Putamen (tissue), 1 donor: ENCODE measurements at places on chromosomes 7 and 10.

DNA sequence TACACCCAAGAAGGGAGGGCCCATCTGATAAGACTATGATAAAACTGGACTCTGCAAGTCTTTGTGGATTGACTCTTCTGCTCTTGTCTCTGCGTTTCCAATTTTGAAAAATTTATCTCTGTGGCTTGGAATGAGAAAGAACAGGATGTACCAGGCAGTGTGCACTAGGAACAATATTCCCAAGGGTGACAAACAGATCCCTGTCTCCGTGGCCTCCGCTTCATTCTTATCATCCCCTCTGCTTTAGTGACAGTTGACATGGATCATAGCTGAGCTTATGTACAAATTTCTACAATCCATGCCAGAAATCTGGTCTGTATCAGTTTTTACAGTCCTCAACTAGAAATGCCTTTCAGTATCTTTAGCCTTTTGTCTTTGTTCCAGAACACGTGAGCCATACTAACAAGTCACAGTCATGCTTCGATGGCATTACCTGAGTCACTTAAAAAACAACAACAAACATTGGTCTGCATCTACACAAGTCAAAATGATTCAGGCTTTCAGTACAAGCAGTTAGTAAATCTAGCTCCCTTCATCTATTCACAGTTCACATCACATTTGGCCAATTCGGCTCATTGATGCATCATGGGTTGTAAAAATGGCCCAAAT lies 393.6 kb upstream of the CELF2 start:
- DNase-seq: no peak

DNA sequence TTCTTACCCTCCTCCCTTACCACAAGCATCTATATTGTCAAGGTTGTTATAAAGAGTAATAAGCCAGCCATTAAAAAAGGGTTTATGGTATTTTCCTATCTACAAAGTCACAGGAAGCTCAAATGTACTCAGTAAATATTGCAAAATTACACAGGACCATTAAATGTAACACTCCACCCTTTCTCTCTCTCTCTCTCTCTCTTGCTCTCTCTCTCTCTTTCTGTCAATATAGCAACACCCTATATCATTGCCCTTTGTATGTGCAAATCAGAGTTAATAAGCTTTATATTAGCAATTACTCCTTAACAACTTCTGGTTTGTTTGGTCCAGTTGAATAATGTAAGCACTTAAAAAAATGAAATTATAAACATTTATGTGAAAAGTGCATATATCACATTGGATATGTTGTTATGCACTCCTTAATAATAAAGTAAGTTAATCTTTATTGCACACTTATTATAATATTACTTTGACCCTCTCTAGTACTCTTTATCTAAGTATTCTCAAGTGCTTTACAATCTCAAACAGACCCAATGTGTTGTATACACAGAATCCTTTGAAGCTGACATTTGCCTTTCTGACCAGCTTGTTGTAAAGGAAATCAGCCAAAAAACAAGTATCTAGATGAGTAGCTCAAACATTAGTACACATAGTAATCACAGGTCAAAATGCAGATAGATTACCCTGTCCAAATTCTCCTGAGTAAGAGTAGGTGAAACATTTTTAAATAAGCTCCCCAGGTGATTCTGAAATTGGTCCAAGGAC lies 93.2 kb downstream of the CFTR start:
- no peak for DNase-seq

DNA sequence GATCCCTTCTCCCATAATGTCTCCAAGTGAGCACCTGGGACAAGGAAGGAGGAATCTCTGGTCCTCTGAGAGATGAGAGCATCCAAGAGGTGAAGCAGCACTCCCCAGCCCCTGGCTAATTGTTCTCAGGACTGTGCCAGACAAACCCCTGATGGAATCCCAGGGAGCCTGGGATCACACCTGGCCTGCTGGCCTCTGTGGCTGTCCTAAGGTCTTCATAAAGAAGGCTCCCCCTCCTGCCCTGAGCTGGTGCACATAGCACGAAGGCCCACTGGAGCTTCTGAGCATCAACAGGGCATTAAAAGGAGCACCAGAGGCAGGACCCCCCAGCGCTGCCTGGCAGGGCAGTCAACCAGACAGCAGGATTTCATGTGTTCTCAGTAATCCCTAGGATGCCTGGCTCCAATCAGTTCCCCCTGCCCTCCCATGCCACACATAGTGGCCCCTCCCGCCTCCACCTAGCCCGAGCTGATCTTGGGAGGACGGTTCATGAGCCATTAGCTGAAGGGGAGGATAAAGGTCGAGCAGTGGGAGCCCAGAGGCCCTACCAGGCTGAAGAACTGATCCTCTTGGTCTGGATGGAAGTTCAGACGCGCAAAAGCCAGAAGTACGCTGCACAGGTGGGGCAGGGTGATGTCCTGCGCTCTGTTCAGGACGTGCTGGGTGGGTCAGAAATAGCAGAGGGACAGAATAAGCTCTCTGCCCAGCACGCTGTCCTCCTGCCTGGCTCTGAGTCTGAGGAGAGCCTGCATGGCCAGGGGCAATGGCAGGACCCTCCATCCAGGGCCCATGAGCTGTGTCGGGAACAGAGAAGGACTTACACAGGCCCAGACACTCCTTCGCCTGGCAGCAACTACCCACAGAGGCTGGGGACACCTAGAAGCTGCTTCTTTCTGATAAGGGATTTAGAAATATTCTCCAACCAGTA lies 8.4 kb downstream of the TBRG4 start:
- DNase-seq: no peak

- DNase-seq: no peak
Measured at GRCh38 chr7:130598056-130598455, 70.5 kb downstream of the COPG2 start.

GRCh38 chr10:51718804-51719291 lies 19.5 kb upstream of the CSTF2T start:
- no peak for DNase-seq

DNA sequence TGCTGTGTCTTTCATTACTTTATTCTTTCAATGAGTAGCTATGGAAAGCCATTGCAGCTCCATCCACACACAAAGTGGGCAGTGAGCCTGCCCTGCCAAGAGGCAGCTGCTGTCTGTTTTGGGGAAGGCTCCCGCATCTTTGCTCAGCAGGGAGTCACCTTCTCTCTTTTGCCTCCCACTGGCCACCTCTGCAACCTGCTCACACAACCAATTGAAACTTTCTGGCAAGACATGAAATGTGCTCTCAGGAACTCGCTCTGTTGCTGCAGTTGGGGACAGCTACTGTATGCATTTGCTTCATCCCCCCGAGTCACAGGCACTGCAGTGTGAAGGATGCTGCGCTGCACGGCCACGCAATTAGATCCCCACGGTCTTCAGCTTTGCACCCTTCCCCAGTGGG lies 244.8 kb upstream of the NFE2L3 start:
- no peak for DNase-seq

- no peak for DNase-seq
Measured at GRCh38 chr7:51040787-51041186, 258.1 kb upstream of the GRB10 start.

- DNase-seq: no peak
Measured at GRCh38 chr7:46572691-46573090, 651.6 kb upstream of the IGFBP3 start.

- no peak for DNase-seq
Measured at GRCh38 chr7:109890622-109891021, 1200.3 kb upstream of the LRRN3 start.

DNA sequence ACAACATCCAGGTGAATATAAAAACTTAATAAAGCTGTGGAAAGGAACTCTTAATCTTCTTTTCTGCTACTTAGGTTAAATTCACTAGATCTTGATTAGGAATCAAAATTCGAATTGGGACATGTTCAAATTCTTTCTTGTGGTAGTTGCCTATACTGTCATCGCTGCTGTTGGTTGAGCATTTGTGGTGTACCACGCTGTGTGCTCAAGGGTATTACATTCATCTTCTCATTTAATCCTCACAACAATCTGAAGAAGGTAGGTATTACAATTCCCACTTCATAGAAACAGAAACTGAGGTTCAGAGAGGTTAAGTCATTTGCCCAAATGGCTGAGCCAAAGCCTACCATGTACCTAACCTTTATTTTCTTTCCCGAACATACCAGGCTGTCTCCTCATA lies 39.9 kb upstream of the CC2D2B start:
- no peak for DNase-seq

GRCh38 chr10:34596351-34596750 lies 218.7 kb downstream of the PARD3 start:
- no peak for DNase-seq

- no peak for DNase-seq
Measured at GRCh38 chr7:82179311-82179710, 264.3 kb downstream of the CACNA2D1 start.

DNA sequence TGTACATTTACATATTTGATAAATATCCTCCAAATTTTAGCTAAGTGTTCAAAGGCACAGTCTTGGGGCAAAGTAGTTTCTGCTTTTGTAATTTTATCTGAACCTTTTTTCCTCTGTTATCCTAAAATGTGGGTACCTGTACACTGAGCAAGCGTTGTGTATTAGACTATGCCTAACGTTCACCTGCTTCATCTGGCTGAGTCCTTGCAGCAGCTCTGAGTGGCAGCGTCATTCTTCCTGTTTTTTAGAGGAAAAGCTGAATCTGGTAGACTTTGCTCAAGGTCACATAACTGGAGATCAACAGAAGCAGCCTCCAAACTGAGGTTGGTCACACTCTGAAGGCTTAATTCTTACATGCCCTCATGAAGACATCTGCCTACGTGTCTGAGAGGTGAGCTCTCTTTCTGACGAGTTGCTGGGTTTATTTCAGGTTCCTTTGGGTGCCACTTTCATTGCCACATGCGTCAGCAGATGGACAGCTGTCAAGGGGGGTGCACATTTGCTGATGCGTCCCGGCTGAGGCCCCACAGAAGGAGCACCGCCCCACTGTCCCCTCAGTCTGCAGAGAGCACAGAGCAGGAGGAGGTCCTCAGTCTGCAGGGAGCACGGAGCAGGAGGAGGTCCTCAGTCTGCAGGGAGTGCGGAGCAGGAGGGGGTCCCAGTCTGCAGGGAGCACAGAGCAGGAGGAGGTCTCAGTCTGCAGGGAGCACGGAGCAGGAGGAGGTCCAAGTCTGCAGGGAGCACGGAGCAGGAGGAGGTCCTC lies 406.5 kb upstream of the SHH start:
- DNase-seq: no peak

DNA sequence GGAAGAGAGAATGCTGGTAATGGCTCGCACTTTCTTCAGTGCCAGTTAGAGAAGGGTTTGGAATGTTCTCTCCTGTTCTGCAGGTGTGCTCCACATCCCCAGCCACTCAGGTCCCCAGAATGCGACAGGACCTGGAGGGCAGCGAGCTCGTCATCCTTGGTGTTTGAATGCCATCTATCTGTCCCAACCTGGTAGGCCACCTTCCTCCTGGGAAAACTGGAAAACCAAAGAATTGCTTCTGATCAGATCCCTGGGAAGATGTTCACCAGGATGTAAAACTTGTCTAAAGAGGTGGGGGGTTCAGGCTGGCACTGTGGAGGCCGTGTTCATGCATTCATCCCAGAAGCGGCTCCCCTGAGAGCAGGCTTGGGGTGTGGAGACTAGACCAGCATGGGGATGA lies 379.5 kb downstream of the GLRX3 start:
- no peak for DNase-seq

GRCh38 chr7:79425665-79426064 lies 27.8 kb downstream of the MAGI2 start:
- DNase-seq: peak; percentile 81

DNA sequence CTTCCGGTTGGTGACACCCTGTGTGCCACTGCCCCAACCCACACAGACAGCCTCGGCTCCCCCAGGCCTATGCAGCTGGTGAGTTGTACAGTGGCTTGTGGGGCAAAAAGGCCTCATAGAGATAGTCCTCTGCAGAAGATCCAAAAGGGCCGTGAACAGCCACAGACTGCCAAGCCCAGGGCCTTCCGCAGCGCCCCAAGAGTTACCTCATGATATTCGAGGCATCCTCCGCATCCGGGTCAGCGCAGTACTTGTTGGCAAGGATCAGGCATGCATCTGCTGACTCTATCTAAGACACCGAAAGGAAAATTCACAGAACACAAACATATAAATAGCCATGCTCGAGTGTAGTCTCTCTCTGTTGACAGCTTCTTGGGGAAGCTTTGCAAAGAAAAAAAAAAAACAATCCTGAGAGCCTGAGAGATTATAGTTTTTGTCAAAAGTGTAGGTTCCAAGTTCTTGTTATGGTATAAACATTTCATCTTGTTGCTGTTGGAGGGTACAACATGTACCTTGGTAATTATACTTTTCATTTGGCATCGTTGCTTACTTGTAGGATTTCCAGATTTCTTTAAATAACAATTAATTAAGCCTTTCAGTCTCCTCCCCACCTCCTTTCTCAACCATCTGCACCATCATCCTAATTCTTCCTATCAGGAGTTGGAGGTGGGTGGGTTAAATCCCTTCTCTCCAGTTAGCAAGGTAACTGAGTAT lies 553.0 kb downstream of the KCNMA1 start:
- no peak for DNase-seq

DNA sequence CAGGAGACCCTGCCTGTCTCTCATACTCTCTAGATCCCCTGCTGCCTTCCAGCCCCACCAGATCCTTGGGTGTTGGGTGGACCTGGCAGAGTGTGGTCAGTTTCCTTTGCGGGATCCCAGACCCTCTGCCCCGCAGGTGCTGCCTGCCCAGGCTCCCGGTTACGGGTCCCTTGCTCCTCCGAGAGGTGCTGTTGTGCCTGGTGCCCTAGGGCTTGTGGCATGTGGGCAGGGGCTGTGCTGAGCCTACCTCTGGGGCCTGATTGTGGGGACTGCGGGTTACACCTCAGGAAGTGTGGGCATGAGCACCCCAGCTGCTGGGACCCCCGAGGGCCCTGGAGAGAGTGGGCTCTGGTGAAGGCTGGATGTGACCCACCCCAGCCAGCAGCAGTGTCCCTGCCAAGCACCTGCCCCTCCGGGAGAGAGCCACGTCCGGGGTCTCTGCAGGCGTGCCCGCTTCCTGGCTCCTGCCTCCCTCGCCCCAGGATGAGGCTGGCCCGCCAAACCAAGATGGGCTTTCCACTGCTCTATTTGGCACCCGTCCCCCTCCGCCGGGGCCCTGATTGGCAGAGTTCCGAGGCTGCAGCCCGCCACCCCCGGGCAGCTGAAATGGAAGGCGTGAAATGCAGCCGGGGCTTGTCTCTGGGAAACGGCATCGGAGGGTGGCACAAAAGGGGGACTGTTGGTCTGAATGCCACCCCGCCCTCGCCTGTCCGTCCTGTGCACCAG lies 17.0 kb downstream of the CLIP2 start:
- DNase-seq: peak; percentile 73

GRCh38 chr7:2003931-2004812 lies 228.6 kb downstream of the MAD1L1 start:
- DNase-seq: no peak

GRCh38 chr7:100705753-100706671 lies at the start of gene POP7:
Gene POP7 (plus strand): TSS chr7:100706121. CDS start chr7:100706831, 710 bp downstream.
- DNase-seq: peak; percentile 95

GRCh38 chr7:77893813-77894212 lies 95.2 kb downstream of the PHTF2 start:
- no peak for DNase-seq
